ENCODE measurements at places on chromosomes 2 and 18.

GRCh38 chr2:187079901-187080300 is 230.9 kb upstream of the ZSWIM2 start:
- DNase-seq, result peak; percentile 28

DNA sequence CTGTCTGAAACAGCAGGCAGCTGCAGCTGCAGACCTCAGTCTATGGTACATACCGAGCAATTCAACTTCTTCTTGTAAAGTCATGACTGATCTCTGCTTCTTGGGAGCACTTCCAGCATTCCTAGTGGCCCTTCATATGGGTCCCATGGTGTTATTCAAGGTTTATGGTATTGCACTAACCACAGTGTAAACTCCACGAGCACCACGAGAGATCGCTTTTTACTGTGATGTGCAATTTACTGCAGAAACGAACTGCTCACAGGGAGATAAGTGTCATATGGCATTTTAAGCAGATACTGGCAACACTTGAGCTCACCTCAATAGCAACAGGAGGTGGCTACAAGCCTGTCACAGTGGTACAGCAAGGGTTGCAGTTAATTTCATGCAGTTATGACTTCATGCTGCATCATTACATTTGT is 38.6 kb upstream of the SH3BP4 start:
- DNase-seq, result no peak

GRCh38 chr2:68829749-68830148 is 41.4 kb downstream of the BMP10 start:
- DNase-seq, result no peak

DNA sequence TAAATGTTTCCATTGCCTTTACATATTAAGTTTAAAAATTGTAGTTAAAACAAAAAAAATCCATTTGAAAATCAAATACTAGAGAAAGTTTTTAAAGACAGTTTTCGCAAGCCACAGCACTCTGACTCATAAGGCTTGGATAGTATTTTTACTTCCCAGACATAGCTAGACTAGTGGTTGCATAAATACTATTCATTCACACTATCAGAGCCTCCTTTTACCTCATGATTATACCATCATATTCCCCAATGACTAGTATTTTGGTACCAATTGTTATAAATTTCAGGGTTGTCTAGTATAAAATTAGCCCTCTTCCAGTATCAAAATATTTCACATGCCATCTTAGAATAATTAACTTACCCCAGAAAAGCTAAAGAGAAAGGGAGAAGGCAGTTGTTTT is 393.5 kb downstream of the ERBB4 start:
- DNase-seq, result peak; percentile 41

DNA sequence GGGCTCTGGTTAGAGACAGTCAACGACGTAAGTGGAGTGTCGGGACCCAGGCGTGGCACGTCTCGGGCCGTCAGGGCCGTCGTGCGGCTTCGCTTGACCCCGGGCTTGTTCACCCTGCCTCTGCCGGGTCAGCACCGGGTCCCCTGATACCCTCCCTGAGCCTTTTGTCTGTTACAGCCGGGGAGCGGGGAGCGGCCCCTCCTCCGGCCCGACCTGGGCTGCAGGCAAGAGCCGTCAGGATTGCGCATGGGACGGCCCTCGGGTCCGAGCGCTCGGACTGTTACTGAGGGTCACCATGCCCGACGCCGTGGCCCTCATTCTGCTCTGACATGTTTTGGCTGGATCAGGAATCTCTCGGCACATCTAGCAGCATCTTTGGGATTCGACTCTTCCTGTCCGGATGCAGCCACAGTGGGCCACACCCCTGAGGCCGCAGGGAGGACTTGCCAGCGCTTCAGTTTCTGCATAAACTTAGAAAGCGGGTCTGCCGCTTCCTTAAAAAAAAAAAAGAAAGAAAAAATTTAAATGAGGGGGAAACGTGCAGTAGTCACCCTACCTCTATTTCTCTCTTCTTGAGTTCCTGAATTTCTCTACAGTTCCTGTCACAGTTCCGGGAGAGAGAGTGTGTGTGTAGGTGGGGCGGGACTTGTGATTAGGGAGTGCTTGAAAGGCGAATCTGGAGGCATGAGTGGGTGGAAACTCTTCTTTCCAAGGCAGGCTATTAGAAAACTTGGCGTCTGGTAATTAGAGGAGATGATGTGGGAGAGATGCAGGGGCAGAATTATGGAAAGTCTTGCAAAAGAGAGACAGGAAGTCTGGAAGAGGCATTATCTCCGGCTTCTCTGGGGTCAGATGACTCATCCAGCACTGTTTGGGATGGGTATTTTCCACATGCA is 909 bp downstream of the TMEM87B start:
- DNase-seq, result peak; percentile 95

- DNase-seq, result peak; percentile 70
Observed at GRCh38 chr2:102040229-102040628, 48.5 kb downstream of the IL1R2 start.

Data from fibroblast of gingiva (primary cell).